NCI-H1092 treated with DMSO at 0.1 percent for 48 hours (cell line): ENCODE measurements at places on chromosomes 11 and 22.

DNA sequence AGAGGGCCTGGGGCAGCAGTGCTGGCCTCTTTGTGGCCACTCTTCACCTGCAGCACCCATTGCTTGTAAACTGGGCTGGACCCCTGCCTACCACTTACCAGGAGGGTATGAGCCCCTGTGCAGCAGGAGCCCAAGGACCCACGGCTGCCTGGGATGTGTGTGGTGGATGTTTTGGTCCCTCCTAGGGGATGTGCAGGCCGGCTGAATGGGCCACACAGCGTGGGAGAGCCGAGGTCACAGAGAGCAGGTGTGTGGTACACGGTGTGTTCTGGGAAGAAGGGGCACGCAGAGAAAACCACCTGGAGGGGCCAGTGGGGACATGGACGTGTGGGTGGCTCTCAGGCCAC lies 19.3 kb upstream of the GNB1L start:
- DNase-seq: no peak

DNA sequence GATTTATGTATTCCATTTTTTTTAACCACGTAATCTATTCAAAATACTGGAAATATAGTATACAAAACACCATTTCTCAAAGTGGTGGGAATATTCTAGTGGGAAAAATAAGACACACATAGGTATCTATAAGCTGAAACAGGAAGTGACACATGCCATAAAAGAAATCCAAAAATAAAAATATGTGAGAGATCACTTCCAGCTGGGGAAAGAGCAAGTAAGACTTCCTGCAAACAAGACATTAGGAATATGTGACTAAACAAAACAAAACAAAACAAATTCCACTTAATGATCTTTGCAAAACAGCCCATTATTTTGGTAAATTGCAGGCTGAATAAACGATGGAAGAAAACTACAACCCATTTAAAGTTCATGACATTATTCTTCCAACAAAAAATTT lies 107.3 kb upstream of the CEP126 start:
- no peak for DNase-seq

DNA sequence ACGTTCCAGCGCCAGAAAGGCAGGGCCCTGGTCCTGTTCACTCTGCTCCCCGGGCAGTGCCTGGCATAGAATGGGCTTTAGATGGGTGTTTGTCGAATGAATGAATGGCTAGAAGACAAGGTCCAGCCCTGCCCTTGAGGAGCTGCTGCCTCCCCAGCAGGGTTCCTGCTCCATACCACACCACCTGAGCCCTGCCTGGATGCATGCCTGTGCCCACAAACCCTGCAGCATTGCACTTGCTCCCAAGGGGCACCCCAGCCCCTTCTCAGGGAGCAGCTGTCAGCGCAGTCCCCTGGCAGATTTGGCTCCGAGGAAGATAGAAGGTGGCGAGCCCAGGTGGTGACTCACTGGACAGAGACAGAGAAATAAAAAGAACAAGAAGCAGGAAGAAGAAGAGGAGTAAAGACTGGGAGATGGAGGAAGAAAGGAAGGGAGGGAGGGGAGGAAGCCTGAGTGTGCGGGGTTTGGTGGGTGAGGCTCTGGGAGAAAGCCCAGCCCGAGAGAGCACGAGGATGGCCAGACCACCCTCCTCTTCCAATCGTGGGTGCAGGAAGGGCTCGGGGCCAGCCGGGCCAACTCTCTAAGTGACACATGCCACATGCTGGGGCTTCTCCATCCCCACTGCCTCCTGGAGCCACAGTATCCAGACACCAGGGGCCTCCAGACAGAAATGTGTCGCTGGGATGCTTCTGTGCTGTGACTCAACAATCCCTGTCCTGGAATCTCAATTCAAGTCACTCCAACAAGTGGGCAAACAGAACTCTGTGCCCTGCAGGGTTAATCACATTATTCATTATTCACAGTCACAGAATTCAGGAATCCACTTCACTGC lies 1474.3 kb downstream of the BRD1 start:
- DNase-seq: no peak

GRCh38 chr11:23765682-23766252 lies 731.1 kb upstream of the LUZP2 start:
- no peak for DNase-seq

DNA sequence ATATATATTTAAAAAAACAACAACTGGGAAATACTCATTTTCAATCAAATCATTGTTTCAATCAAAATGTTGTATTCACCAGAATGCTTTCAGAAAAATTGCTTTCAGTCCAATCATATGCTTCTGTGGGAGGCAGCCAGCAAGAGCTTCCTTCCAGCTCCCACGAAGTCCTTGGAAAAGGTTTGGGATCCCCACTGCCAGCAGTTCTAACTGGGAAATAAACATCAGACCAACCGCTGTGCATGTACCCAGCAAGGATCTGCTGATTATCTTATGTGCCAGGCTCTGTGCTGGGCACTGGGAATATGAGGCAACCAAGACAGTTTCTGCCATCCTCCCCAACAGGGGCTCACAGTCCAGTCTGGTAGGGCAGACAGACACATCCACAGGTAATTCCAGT lies 10.8 kb downstream of the RPS13 start:
- no peak for DNase-seq

GRCh38 chr11:47907499-47907898 lies 59.3 kb upstream of the NUP160 start:
- no peak for DNase-seq

DNA sequence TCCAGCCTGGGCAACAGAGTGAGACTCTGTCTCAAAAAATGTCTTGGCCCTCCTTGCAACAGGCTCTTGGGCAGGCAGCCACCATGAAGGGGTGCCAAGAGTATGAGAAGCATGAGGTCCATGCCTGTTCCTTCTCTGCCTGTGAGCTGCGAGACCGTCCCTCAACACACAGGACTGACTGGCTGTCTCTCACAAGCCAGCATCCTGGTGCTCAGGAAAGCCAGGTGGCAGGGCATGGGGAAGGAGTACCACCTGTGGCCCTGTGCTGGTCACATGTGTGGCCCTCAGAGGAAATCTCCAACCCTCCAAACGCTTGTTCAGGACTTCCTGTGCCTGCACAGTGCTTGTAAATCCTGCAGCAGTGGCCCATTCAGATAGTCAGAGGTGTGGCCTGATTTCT lies 83.2 kb downstream of the ATXN10 start:
- no peak for DNase-seq

DNA sequence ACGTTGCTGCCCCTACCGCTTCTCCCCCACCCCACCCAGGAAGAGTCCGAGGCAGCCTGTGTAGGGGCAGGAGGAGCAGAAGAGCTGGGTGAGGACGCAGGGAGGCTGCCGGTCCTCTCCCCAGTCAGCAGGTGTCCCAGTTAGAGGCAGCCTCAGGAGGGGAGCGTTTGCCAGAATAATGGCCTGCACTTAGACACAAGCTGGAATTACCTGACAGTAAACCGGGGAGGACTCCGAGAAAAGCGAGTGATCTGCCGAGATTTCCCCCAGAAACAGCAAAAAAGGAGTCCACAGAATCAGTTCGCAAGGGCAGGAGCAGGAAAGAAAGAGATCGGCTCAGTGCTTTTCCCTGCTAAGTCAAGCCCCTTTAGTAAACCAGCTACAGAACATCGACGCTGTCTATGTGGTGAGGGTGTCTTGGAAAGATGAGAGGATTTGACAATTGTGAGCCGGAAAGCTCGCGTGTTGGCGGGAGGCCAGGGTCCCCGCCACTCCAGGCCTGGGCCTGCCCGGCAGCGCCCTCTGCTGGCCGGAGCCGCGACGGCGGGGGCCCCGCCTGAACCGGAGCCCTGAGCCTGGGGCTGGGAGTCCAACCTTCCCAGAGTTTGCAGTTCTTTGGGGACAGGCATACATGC lies 17.7 kb upstream of the THRSP start:
- DNase-seq: peak; percentile 95

GRCh38 chr22:27417421-27417814 lies 384.1 kb downstream of the MN1 start:
- DNase-seq: no peak

- no peak for DNase-seq
Measured at GRCh38 chr11:111819829-111820237, 51.5 kb downstream of the ALG9 start.

DNA sequence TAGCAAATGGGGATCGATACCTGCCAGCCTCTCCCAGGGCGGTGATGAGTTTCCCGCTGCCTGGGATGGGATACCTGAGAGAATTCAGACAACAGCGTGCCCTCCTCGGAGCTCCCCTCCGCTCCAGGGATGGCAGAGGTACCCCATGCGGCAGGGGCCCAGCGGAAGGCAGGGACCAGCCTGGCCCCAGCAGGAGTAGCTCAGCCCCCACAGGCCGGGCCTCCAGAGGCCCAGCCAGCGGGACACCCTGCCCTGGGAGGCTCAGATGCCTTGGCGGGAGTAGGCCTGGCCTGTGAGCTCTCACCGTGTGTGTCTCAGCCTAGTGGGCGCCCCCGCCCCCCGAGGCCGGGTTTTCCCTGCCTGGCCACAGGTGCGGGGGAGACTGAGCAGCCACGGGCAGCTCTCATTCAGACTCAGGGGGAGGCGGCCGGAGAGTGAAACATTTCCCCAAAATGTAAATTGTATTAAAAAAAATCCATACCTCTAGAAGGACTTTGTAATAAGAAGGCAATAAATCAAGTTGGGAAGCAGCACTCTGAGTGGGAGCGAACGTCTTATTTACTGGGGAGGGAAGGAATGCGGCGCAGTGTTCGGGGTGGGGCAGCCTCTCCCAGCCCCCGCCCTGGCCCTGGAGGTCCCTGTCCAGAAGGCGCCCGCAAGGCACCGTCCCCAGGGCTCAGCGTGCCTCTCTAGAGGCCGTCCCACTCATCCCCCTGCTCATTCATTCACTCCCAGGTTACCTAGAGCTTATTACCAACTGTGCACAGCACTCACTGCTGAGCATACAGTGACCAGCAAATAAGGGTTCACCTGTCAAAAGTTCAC lies 888.0 kb downstream of the BRD1 start:
- DNase-seq: no peak

DNA sequence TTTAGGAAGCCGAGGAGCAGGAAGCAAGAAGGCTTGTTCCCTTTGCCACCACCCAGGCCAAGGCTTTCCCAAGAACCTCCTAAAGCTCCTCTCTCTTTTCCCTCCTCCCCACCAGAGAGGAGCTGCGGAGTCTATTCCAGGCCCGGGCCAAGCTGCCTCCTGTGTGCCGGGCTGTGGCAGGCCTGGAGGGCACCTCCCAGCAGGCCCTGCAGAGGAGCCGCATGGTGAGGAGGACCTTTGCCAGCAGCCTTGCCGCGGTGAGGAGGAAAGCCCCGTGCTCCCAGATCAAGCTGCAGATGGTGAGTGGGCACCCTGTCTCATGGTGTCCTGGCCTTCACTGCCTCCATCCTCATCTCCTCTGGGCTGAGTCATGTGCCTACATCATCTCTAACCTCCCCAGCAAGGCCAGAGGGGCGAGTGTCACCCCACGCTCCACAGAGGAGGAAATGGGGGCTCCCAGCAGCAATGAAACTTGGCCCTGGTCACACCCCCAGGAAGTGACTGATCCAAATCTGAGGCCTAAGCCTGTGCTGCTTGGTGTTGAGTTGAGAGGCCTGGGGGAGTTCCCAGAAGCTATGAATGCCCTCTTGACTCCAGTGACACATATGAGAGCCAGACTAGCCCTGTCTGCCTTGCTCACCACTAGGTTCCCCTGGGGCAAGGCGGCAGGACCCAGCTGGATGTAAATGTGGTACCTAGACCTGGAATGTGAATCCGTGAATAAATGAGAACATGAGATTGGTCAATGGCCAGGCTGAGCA lies 104.2 kb downstream of the MYO18B start:
- DNase-seq: no peak

- no peak for DNase-seq
Measured at GRCh38 chr22:21626073-21626734, 3.6 kb downstream of the YDJC start.

DNA sequence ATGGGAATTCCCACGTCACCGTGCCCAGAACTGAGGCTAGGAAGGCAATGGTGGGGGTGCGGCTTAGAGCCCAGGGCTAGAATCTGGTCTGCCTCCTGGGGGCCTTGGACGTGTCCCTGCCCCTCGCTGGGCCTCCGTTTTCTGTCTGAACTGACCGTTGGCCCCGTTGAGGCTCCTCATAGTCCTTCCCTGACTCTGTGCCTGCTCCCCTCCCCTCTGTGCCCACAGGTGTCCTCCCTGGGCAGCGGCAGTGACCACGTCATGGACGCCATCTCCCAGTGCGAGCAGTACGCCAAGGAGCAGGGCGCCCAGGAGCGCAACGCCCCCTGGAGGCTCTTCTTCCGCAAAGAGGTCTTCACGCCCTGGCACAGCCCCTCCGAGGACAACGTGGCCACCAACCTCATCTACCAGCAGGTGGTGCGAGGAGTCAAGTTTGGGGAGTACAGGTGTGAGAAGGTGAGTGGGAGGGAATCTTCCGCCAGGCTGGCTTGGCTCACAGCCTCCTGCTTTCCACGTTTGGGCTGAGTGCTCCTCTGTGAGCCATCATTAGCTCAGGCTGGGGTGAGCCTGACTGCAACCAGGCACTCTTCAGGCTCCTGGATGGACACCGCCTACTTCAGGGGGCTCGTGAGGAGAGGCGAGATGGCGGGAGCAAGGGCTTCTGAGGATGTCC lies 63.9 kb downstream of the MYO7A start:
- DNase-seq: peak; percentile 7

GRCh38 chr22:49807780-49808708 lies 19.6 kb downstream of the BRD1 start:
- DNase-seq: no peak

- no peak for DNase-seq
Measured at GRCh38 chr22:46430961-46431838, 95.7 kb downstream of the TRMU start.

GRCh38 chr11:64119700-64120099 lies 46.2 kb downstream of the MACROD1 start:
- DNase-seq: no peak

- no peak for DNase-seq
Measured at GRCh38 chr11:117096201-117096991, 1.8 kb downstream of the SIK3 start.

- no peak for DNase-seq
Measured at GRCh38 chr11:82507288-82507687, 226.4 kb downstream of the FAM181B start.

DNA sequence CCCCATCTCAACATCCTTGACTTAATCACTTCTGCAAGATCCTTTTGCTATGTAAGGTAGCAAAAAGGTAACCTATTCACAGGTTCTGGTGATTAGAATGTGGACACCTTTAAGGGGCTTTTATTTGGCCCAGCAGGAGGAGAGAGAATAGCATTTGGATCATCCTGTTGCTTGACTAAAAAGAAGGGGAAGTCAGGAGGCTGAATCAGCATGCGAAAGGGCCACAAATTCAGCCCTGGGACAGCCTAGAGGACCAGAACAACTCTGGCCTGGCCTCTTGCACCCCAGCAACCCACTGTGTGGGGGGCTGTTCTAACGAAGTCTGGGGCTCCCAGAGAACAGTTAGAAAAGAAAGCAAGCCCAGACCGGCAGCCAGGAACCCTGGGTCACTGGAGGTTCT lies 3.2 kb upstream of the HMOX1 start:
- DNase-seq: no peak
